ENCODE measurements at places on chromosomes 13 and 19.

- no peak for DNase-seq
Observed at GRCh38 chr19:1683869-1684572, 31.6 kb upstream of the TCF3 start.

- no peak for DNase-seq
Observed at GRCh38 chr13:48311223-48311622, 7.7 kb downstream of the RB1 start.

DNA sequence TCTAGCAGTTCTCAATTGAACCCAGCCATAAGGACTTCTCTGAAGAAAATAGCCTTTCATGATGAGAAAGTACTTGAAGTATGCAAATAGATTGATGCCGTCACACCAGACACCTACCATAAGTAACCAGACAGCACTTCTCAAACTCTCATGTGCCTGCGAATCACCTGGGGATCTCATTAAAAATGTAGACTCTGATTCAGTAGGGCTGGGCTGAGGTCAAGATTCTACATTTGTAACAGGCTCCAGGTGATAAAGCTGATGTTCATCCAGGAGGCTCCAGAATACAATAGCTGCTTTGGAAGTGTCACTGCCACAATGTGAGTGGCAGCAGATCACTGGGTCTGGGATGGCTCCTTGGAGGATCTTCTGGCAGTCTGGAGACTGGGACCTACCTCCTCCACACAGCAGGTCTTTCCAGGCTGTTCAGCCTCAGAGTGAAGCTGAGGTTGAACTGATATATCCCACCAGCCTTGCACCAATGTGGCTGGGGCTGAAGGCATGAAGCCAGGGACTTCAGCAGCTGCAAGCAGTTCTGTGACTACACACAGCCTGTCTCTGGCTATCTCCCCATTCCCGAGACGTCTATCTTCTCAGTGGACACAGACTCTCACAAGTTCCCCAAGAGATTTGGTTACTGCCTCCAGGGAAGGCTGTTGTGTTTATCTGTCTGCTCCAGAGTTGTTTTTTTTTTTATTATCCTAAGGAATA lies 9.1 kb downstream of the MBNL2 start:
- no peak for DNase-seq

- DNase-seq, result no peak
Observed at GRCh38 chr13:23202383-23202782, 21.6 kb downstream of the SGCG start.

GRCh38 chr19:31139871-31140505 lies 209.2 kb downstream of the TSHZ3 start:
- no peak for DNase-seq

DNA sequence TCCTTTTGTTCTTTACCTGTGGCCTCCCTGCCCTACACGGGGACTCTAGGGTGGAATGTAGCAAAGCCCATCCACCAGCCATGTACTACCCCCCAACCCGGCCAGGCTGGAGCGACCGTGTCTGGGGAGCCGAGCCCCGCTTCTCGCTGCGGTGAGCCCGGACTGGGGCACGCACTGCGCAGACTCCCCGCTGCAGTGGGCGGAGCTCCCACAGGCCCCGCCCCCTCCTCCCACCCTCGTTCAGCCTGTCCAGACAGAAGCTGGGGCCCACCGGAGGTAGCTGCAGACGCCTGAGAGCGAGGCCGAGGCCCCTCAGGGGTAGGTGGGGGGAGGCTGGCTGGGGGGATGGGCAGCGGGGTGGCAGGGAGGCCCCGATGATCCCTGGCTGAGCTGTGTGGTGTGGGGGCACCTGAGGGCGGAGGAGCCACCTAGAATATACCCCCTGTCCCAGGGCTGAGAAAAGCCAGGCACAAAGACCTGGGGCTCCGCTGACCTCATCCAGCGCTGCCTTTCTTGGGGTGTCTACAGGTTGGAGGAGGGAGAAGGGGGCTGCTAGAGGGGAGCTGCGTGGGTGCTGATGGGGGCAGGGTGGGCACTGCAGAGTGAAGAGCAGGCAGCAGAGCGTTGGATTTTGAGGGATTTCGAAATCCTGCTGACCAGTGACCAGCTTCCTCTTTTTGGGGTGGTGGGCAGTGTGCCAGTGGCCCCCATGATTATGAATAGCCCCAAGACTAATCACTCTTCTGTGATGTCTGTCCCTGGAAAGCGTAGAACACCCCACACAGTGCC lies 17.3 kb downstream of the PLD3 start:
- peak; percentile 43 for DNase-seq

- DNase-seq, result no peak
Observed at GRCh38 chr13:37138926-37139325, 33.5 kb upstream of the CSNK1A1L start.

All from CD4-positive, alpha-beta T cell treated with Interleukin-21 for 1 hour (primary cell).